ENCODE measurements at places on chromosomes 4 and X.

DNA sequence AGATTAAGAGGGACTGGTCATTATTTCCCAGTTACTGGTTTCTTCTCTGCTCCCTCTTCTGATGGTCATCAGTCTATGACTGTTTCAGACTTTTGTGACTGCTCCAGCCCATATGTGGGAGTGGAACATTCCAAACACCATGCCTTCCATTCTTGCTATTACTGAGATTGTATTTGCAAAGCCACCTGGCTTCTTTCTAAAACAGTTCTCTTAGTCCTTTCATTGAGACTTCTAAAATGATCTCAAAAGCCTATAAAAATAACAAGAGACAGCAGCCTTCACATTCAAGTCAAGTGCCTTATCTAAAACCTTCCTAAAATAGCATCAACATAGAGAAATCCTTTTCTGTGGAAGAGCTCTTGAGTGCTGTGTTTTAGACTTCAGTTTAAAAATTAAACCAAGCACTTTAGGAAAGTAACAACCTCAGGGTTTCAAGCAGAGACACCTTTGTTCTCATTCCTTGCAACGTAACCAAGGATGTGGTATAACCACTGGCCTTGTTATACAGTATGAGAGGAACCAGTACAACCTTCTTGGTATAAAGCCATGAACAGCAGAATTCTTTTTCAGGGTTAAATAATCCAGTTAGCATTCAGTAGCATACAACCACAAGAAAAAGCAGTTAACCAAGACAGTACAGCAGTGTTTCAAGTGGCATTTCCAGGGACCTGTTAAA, 97.1 kb downstream of the NFKB1 start:
- no peak for DNase-seq

GRCh38 chr4:113662581-113662980, 99.0 kb downstream of the CAMK2D start:
- no peak for DNase-seq

- DNase-seq = no peak
Observed at GRCh38 chr4:76995776-76996175, 46.2 kb downstream of the SEPTIN11 start.

GRCh38 chr4:29153642-29154041, 1566.5 kb upstream of the PCDH7 start:
- DNase-seq = no peak

DNA sequence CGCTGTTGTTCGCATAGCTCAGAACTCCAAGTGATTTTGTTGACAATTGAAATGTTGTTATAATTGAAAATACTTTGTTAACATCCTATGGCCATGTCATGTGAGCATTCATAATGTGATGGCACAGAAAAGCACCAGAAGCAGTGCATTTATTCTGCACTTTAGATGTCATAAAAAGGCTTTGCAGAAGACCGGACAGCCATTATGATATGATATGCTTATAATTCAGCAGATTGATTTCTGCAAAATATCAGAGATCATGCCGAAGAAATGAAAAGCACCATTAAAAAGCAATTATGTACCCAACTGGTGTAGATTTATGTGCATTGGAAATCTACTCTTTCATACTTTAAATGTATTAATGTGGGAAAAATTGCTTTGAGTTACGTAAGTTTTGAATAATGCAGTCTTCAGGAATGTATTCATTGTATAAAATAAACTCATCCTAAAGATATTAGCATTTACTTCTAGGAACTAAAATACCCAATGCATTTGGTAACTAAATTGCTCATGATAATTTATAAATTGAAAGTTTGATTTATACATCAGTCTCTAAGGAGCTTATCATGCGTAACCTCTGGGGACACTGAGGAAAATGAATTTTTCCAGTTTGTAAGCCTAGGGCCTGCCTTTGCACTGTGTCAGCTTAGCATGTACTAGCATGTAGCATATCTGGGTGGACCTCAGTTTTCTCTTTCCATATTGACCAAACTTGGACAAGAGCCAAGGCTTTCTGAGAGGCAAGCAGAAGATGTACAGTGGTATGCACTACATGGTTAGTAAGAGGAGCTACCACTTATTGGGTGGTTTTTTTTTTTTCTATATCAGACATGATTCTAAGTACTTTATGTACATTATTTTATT, 43.6 kb downstream of the TLR10 start:
- DNase-seq = no peak

DNA sequence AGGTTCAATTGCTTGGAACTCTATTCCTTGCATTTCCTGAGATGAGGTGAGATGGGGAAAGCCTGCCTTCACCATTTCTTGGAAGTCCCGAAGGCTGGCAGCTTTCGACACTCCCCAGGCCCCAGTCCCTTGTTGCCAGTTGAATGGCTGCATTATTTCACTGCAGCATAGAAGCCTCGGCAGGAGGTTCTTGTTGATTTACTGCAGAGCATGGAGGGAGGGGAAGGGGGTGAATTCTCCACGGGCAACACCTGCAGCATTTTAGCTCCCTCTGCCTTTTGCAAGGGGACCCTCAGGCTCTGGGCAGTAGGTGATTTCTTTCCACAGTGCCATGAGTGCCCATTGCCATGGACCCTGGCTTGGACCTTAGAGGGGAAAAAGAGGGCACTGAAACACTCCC, 10.7 kb upstream of the BCLAF3 start:
- DNase-seq = no peak

DNA sequence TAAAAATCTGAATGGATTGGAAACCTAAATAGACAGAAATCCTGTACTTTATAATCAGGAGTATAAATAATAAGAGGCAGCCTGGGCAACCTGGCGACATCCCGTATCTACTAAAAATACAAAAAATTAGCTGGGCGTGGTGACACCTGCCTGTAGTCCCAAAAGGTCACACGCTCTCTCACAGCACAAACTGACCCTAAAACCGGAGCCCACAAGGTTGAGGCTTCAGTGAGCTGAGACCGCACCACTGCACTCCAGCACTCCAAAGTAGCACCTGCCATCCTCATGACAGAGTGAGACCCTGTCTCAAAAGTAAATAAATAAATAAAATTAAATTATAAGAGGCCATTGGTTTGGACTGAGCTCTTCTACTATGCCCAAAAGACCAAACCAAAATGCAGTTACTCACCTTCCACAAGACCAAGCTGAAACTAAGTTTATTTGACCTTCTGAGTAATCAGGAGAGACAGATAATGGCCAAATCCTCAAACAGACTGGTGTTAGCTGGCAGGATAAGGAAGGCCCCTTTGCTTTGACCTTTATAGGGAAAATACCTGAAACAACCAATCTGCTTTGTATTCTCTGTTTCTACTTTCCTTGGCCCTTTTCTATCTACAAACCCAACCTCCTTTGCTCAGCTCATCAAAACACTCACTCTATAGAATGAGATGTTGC, 3.2 kb upstream of the GRSF1 start:
- no peak for DNase-seq

GRCh38 chr4:184267673-184268583, 50.3 kb upstream of the ENPP6 start:
- peak; percentile 87 for DNase-seq

GRCh38 chr4:116055857-116056827, 942.7 kb upstream of the NDST4 start:
- DNase-seq = no peak

DNA sequence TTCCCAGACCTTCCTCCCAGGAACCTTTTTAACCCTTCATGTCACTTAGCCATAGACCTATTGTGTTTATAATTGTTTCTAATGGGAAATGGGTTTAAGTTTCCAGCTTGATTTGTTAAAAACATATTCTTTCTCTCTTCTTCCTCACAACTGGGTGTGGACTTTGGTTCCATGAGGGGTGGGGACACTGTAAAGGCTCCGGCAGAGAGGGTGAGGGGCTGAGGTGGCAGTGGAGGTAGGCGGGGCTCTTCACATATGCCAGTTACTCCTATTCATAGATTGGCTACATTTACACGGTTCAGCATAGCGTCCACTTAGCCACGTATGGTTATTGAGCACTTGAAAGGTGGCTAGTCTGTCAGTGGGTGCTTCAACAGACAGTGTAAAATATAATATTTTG, 7.8 kb downstream of the INTS6L start:
- no peak for DNase-seq

DNA sequence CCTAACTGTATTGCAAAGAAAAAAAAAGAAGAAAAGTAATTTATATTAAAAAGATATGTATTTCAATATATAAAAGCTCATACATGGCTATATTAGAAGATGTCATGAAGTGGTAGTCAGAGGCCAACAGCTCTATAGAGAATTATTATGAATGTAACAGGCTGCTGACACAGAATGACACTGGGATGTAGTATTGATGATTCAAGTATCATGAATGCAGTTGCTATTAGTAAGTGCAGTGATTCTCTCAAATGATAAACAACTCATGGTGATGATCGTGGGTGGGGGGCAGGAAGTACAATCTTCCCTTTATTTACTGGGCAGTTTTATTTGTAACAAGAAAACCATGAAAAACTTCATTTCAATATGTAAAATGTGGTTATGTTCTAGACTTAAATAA, 124.6 kb downstream of the COL4A6 start:
- DNase-seq = no peak

- no peak for DNase-seq
Observed at GRCh38 chr4:115090483-115091075, 22.8 kb downstream of the NDST4 start.

DNA sequence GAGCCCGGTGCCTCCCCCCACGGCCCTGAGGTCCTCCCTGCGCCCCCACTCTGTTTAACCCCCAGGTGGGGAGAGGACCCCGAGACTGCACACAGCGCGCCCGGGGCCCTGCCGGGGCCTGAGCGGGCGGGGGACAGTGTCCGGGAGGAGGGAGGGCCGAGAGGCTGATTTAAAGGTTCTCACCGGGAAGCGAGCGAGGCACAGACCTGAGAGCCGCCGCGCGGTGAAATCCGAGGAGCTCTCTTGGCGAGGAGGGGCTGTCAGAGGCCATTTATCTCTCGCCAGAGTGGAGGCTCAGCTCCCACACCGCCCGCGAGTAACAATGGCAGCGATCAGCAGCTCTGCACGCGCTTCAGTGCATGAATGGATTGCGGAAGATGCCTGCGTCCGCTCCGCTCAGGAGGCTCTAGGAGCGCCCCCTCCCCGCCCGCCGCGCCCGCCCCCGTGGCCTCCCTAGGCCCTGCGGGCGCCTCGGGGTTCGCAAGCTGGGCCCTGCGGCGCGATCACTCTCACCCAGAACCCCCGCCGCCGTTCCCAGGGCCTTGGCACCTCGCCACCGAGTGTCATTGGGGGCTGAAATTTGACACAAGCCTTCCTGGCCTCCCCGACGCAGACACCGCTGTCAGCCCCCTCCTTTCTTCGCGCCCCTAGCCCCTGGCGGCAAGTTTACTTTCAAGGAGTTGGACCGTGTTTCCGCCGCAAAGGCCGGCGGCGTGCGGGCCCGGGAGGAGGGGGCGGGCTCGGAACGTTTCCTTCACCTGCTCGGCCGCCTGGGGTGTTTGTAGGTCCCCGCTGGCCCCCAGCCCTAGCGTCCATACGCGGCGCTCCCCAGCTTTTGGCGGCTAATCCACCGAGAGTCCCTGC, 48.7 kb upstream of the BCOR start:
- DNase-seq = no peak

DNA sequence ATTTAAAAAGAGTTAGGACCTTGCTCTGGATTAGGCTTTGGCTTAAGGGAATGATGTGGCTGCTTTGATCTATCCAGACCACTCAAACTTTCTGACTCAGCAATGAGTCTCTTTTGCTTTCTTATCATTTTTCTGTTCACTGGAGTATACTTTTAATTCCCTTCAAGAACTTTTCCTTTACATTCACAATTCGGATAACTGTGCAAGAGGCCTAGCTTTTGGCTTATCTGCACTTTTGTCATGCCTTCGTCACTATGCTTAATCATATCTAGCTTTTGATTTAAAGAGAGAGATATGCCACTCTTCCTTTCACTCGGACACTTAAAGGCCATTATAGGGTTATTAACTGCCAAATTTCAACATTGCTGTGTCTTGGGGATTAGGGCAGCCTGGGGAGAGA, 147.9 kb downstream of the DCHS2 start:
- DNase-seq = no peak

DNA sequence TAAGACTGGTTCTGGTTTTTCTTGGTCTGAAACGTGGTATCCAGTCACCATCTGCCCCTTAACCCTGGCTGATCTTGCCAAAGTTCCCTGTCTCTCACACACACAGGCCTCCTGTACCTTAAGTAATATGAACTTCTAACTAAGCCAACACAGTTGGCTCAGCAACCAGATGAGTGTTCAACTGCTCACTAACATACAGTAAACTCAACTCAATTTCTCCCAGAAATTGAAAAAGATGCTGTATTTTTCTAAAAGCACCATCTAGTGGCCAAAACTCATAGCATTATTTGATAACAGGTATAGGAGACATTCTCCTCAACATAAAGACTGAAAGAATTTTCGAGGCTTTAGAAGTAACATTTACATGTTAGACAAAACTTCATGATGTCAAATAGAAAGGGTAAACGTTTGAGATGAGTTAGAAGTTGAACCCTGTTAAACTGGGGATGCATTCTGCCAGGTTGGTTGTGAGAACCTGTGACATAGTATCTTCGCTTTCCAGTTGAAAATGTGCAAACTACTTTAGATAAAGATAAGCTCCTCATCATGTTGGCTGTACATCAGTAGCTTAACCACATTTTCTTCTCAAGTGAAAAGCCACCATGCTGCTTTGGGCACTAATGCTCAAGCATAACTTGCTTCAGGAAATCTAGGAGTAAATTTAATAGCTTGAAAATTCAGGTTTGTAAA, 31.2 kb downstream of the CCNI start:
- DNase-seq = no peak

DNA sequence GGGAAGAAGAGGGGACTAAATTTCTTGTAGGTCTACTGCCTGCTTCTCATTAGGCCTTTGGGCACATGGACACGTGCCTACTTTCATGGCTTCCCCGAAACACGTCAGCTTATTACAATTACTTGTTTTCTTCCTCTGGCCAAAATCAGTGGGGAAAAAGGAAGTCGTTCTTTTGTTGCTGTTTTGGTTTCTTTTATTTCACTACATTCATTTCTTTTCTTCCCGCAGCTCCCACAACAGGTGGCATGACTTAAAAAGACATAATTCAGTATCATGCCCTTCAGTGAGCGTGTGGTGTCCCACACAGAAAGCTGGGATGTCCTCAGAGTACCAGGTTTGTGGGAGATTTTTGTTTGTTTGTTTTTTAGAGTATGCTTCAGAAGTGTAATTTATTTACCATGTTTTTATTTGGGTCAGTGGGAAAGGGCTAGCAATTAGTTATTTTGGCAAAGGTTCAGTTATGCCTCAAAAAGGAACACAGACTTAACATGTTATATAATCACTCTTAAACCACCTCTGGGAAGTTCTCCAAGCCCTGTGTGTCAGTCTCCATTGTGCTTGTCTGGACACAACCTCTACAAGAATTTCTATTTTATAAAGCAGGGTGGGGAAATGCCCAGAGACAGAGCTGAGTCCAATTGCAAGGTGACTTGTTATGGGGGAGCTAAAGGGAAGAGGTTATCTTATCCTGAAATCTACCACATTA, 44.2 kb upstream of the SPRY1 start:
- DNase-seq = no peak
